Left ventricle myocardium inferior (tissue), 1 donor: ENCODE measurements at places on chromosomes 6 and 20. TPM values are rescaled to one million over a fixed set of nuclear protein-coding genes. Genes with fewer than 3 reads are reported as not detected.

Gene MICAL1
- 5.6 TPM for total RNA-seq

GRCh38 chr6:90538278-90539046 lies 48.4 kb downstream of the MAP3K7 start:
- no peaks in the 10 kb centered on the region for H3K27me3 ChIP-seq
- peaks cover 39% of the 10 kb centered on the region for H3K4me1 ChIP-seq
- no peak overlapping the region for H3K4me3 ChIP-seq

Gene TAF4
- 11.8 TPM for total RNA-seq

GRCh38 chr6:1255636-1256365 lies 56.1 kb upstream of the FOXQ1 start:
- no peak overlapping the region for H3K4me3 ChIP-seq
- no peak for DNase-seq
- H3K27me3 ChIP-seq: peaks cover 71% of the 10 kb centered on the region
- H3K27ac ChIP-seq: no peak overlapping the region

DNA sequence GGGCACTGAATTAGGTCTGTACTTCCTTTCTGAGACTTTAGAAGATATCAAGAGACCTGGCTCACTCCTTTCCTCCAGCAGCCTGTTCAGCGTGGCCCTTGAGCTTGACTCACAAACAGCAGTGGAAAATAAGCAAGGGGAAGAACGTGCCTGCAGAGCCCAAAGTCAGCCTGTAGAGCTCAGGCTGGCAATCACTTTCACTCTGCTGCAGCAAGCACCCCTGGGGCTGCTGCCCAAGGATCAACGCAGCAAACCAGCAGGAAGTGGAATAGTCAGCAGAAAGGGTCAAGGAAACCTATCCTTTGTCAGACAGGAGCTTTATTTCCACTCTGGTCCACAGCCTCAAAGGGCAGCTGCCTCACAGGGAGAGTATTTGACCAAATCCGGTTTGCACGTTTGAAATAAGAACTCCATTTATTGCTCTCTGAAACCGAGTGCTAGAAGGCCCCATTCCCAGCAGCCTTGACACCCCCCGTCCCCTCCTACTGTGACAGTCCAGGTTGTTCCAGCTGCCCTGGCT lies 77.4 kb downstream of the PRDM1 start:
- no peaks in the 10 kb centered on the region for H3K4me1 ChIP-seq
- no peaks in the 10 kb centered on the region for H3K36me3 ChIP-seq
- no peak for DNase-seq
- peaks cover 12% of the 10 kb centered on the region for H3K27me3 ChIP-seq
- H3K27ac ChIP-seq: peak overlapping the region; percentile 49

- no peaks in the 10 kb centered on the region for H3K36me3 ChIP-seq
- DNase-seq: no peak
- H3K4me1 ChIP-seq: peaks cover 62% of the 10 kb centered on the region
- H3K27me3 ChIP-seq: no peaks in the 10 kb centered on the region
- H3K4me3 ChIP-seq: no peak overlapping the region
- H3K27ac ChIP-seq: peak overlapping the region; percentile 91
Measured at GRCh38 chr6:134521116-134521501, 203.2 kb upstream of the SGK1 start.

Gene DBNDD2
- 362 TPM for total RNA-seq

- H3K27me3 ChIP-seq: no peaks in the 10 kb centered on the region
Measured at GRCh38 chr6:111129013-111129412, 41.7 kb downstream of the SLC16A10 start.

Gene CPXM1
- total RNA-seq: 0.69 TPM

Gene IL17A
- not detected for total RNA-seq

DNA sequence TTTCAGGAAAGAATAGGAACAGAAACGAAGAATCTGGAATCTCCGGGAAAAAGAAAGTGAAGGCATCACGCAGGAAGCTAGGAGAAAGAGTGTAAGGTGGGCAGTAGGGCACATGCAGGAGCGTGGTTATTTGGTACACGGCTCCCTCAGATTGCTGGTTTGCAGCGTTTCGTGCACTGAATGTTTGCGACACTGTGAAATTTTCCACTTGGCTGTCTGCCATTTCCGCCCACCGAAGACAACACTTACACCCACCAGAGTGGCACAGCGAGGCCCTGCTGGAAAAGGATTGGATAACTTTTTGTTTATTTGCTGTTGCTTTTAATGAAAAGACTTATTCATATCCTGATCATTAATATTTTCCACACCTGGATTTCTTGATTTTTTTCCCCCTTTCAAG lies 248.3 kb downstream of the GMPR start:
- no peak overlapping the region for H3K4me3 ChIP-seq
- no peak for DNase-seq
- H3K36me3 ChIP-seq: peaks cover 16% of the 10 kb centered on the region
- H3K27ac ChIP-seq: no peak overlapping the region

Gene ECT2L
- 1.6 TPM for total RNA-seq

Gene BICRAL
- 12.0 TPM for total RNA-seq

DNA sequence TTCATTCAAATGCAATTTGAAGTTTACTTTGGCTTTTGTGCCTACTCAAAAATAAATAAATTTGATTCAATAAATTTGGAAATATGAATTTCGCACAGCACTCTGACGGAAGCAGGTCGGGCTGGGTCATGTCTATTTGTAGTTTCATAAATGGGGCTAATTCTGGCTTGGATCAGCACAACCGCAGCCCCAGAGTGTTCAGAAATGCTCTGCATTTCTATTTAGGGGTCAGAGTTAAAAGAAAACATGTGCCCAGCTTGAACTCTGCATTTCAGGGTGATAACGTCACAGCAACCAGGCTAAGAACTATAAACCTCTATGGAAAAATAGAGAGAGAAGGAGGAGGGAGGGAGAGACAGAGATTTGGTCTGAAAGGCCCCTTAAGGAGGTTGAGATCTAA lies 480.9 kb upstream of the NOX3 start:
- no peak overlapping the region for H3K4me3 ChIP-seq
- no peaks in the 10 kb centered on the region for H3K27me3 ChIP-seq
- H3K36me3 ChIP-seq: no peaks in the 10 kb centered on the region
- H3K27ac ChIP-seq: no peak overlapping the region
- DNase-seq: no peak

GRCh38 chr20:61364147-61364546 lies 112.1 kb downstream of the CDH4 start:
- DNase-seq: no peak
- no peaks in the 10 kb centered on the region for H3K4me1 ChIP-seq
- no peak overlapping the region for H3K4me3 ChIP-seq

DNA sequence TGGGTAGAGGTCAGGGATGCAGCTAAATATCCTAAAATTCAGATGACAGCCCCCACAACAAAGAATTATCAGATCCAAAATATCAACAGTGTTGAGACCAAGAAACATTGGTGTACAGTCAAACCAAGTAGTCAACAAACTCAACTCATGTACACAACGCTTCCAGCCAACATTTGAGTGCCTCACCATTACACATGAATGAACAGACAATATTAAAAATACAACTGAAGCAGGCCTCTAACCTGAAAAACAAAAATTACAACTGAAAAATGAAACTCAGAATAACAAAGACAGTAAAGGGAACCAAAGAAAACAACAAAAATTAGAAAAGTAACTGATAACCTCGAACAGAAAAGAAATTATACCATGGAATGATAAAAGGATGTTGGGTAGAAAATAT lies 46.2 kb downstream of the HACE1 start:
- H3K4me1 ChIP-seq: no peaks in the 10 kb centered on the region
- H3K4me3 ChIP-seq: no peak overlapping the region
- H3K27ac ChIP-seq: no peak overlapping the region
- no peak for DNase-seq
- H3K27me3 ChIP-seq: no peaks in the 10 kb centered on the region

GRCh38 chr6:45608252-45608913 lies 230.6 kb upstream of the SUPT3H start:
- H3K4me3 ChIP-seq: no peak overlapping the region
- no peak overlapping the region for H3K27ac ChIP-seq
- DNase-seq: no peak
- no peaks in the 10 kb centered on the region for H3K27me3 ChIP-seq

Gene WFDC10B
- total RNA-seq: not detected

GRCh38 chr20:31740208-31740607 lies 1.1 kb downstream of the TPX2 start:
- no peak overlapping the region for H3K27ac ChIP-seq
- no peaks in the 10 kb centered on the region for H3K36me3 ChIP-seq
- H3K4me1 ChIP-seq: peaks cover 14% of the 10 kb centered on the region
- DNase-seq: no peak

Gene IPCEF1
- total RNA-seq: 1.7 TPM

Gene FABP7
- not detected for total RNA-seq

DNA sequence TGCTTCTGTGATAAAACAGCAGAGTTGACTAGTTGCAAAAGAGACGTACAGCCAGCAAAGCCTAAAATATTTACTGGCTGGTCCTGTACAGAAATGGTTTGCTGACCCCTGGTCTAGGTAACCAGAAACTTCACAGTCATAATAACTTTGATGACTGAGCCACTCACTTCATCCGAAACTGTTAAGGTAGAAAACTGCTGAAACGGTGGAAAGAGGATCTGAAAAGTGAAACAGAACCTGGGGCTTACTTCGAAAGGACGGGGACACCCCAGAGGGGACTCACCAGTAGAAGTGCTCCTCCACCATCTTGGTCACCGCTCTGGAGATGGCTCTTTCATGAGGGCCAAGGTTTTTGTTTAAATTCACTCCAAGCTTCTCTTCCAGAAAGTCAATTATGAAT lies 16.4 kb downstream of the FAXC start:
- H3K27me3 ChIP-seq: peaks cover 41% of the 10 kb centered on the region
- no peaks in the 10 kb centered on the region for H3K36me3 ChIP-seq
- no peaks in the 10 kb centered on the region for H3K4me1 ChIP-seq
- H3K4me3 ChIP-seq: no peak overlapping the region

DNA sequence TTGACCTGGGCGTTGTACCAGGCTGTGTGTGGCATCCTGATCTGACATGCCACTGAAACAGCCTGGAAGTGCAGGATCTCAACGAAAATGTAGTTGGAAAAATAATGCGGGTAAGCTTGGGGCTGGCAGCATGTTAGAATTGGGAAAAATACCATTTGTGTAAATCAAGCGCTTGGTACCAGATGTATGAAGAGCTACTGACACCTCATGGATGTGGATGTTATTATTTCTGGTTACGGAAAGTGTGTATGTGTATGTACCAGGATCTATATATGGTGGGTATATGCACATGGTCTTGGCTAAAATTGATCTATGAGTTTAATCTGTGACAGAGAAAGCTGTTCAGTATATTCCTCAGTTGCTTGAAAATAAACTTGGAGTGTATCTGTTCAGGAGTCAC lies 22.7 kb downstream of the HIVEP1 start:
- no peaks in the 10 kb centered on the region for H3K27me3 ChIP-seq
- peaks cover 14% of the 10 kb centered on the region for H3K36me3 ChIP-seq
- DNase-seq: no peak
- no peak overlapping the region for H3K27ac ChIP-seq
- no peak overlapping the region for H3K4me3 ChIP-seq

DNA sequence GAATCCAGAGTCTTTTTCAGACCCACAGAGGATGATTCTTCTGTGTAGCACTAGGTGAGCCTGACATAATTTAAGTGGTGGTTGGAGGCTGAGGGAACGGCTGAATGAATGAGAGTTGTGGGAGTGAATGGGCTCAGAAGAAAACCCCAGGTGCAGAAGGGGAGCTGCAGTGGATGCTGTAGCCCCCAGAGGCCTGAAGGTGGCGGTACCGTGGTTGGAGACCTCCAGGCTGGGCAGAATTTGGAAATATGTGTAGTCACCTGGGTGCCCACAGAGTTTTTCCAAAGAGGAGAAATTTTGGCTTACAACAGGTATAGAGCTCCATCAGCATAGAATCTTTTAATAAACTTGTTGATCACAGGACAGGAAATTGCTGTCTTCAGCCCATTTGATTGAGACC lies 6.5 kb upstream of the RAET1G start:
- DNase-seq: no peak
- no peak overlapping the region for H3K4me3 ChIP-seq

DNA sequence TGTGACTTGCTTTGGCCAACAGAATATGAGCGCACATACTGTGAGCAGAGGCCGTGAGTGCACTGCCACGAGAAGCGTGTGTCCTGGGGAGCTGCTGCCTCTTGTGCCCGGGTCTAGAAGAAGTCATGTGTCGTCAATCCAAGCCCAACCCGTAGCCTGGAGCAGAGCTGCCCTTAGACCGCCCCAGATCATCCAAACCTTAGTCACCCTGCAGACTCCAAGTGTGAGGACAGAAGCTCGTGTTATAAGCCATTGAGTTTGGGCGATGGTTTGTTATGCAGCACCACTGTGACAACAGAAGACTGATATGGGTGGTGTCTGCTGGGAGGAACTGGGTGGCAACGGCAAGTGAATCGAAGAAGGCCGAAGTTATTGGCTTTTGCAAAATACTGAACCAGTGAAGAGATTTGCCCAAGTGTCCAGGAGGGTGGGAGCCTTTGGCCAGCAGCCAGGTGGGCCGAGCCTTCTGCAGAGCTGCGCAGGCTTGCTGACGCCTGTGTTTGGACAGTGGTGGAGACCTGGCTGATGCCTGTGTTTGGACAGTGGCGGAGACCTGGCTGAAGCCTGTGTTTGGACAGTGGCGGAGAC lies 101.3 kb upstream of the SULF2 start:
- H3K27me3 ChIP-seq: peaks cover 54% of the 10 kb centered on the region
- no peaks in the 10 kb centered on the region for H3K36me3 ChIP-seq
- no peaks in the 10 kb centered on the region for H3K4me1 ChIP-seq
- DNase-seq: no peak

Gene ZSCAN31
- total RNA-seq: 8.0 TPM

Gene VPS52
- 35.1 TPM for total RNA-seq

DNA sequence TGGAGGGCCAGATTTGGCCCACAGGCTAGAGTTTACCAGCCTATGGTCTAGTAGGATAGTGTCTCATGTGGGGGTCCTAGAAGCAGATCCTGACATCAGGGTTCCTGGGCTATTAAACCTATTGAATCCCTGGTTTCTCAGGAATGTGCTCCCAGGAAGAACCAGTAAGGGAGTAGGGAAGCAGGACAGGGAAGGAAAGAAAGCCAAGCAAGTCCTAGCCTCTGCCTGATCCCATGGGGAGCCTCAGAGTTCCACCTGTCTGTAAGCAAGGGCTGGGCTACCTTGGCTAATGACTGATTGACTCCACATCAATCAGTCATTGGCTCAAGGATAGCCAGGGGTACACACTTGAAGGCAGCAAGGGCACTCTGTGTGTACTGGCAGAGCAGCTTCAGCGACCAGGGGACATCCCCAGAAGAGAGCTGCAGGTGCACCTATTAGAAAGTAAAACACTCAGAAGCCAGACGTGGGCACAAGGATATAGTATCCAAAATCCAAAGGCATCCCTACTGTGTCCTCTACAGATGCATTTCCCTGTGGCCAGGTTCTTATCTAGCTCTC lies 309.5 kb downstream of the TSHZ2 start:
- H3K4me1 ChIP-seq: no peaks in the 10 kb centered on the region
- H3K4me3 ChIP-seq: no peak overlapping the region
- DNase-seq: no peak
- H3K27me3 ChIP-seq: no peaks in the 10 kb centered on the region
- no peak overlapping the region for H3K27ac ChIP-seq

- no peak for DNase-seq
- H3K27ac ChIP-seq: no peak overlapping the region
- no peaks in the 10 kb centered on the region for H3K4me1 ChIP-seq
- H3K36me3 ChIP-seq: no peaks in the 10 kb centered on the region
- no peak overlapping the region for H3K4me3 ChIP-seq
Measured at GRCh38 chr6:143936778-143937667, 71.0 kb downstream of the PLAGL1 start.

- no peak for DNase-seq
- no peak overlapping the region for H3K4me3 ChIP-seq
- peaks cover 14% of the 10 kb centered on the region for H3K27me3 ChIP-seq
Measured at GRCh38 chr20:48866936-48867335, 39.1 kb upstream of the PREX1 start.
